Cerebellar nuclear complex (tissue), 1 donor: ENCODE measurements at places on chromosomes 13 and 19.

GRCh38 chr19:29645911-29646310, 19.4 kb upstream of the PLEKHF1 start:
- no peak for DNase-seq

DNA sequence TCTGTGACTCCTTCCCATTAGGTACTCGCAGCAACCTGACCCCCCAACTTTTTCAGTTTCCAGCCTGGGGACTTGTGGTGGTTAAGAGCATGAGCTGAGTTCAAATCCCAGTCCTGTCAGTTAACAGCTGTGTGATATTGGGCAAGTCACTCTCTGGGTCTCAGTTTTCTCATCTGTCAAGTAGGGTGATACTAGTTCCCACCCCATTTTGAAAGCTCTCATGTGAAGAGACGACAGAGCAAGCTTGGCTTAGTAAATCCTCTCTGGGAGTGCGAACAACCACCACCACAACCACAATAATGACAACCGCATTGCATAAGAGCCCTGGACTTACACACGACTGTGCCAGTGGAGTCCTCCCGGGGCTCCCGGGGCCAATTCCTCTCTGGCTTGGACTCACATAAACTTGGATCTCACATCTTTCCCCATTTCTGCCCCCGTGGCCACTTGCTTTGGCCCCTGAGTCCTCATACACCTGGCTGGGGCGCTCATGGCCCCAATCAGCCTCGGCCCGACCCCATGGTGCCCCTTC, 454 bp downstream of the BLVRB start:
- no peak for DNase-seq

- DNase-seq, result no peak
These were observed 84.0 kb downstream of the SUCLA2 start for GRCh38 chr13:47917022-47917574.

DNA sequence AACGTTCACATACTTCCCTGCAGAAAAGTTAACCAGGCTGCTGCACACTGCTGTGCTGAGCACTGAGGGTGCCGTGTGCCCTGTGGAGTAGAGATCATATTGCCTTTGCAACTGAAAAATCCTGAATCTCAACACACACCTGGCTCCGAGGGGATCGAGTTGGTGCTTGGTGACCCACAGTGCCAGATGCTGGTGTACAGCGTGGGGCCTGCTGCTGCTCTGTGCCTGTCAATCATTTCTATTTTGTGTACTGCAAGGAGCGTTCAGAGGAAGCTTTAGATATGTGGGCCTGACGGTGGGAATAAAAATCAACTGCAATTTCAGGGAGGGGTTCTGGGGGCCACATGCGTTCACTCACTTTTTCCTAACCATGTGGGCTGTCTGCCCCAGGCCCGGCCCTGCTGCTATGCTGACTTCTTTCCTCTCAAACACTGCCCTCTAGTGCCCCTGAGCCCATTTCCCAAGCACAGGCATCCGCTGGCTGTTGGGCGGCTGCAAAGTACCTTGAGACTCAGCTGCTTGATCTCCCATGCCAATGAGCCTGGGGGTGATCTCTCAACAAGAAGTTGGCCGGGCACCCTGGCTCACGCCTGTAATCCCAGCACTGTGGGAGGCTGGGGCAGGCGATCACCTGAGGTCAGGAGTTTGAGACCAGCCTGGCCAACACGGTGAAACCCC, 9.7 kb upstream of the LENG8 start:
- DNase-seq, result no peak

DNA sequence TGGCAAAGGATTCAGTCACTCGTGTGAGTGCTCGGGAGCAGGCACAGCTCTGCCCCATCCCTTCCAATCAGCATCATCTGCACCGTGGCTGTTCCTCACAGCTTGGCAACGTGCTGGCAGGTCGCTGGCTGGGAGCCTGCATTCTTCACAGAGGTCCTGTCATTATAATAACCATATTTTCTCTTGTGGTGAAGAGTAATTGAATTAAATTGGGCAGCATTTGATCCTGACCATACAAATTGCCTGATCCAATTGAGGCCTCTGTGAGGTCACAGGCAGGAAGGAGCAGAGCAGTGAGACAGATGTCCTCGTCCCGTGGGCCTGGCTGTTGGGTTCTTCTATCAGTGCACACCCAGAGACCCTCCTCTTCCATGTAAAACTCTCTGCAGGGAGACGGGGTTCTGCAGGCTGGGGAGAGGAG, 407.8 kb downstream of the COG6 start:
- no peak for DNase-seq

DNA sequence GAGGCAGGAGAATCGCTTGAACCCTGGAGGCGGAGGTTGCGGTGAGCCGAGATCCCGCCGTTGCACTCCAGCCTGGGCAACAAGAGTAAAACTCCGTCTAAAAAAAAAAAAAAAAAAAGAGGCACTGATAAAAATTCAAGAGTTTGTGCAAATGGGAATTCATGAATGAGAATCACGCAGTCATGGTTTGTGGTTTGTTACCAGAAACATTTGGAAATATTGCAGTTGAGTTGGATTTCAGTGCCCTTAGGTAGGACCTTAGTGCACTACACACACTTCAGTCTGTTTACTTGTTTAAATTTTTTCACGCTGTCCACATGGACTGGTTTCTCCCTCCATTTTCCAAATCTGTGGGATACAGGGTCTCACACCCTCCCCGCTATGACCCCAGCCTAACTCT, 28.4 kb downstream of the ZNF844 start:
- DNase-seq, result no peak

DNA sequence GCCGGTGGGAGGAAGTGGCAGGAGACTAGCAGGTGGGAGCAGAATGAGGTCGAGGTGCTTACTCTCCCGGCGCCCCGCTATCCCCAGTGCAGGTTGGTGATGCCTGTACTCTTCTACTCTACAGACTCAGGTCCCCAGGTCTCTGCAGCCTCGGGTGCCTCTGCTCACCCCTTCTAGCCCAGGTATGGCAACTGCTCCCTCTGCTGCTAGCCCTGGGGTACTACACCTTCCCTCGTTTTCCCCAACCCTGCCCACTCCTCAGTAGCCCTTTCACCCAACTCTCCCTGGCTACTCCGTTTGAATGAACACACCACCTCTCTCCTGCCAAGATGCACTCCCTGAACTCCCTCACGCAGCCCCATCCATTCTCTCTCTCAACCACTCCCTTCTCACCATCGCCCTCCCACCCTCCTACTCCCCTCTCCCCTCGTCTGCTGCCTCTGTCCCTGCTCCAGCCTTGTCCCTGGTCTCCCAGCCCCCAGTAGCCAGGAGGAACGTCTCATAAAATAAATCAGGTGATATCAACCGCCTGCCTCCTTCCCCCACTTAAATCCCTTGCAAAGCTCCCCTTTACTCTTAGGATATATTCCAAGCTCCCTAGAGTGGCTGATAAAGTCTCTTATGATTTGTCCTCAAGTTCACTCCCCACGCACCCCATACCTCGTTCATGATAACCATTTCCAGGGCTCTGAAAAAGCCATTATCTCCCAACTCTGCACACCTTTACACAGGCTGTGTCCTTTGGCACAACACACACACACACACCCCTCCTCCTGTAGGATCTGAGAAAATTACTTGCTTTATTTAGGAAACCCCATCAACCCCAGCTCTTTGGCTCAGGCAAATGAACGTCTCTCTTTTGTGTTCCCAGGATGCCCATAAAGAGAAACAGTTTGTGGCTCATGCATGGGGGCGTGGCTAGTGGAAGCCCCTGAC, 8.2 kb upstream of the MEIS3 start:
- no peak for DNase-seq

GRCh38 chr19:10846500-10847202, 1.6 kb upstream of the C19orf38 start:
- DNase-seq, result no peak

DNA sequence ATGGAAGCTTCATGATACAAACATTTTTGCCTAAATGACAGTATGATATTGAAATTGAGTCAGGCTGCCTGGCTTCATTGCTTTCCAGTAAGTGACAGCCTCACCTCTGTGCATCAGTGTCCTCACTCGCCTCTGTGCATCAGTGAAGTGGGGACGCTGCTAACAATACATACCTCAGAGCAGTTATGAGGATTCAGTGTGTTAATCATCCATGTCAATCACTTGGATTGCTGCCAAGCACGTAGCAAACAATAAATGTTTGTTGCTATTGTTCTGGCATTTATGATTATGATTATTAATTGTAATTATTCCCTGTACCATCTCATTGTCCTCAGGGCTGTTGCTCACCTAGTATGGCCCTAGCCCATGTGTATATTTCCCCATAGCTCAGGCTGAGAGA, 8.8 kb downstream of the PPP2R1A start:
- DNase-seq, result no peak

GRCh38 chr13:43797159-43797558, 10.4 kb upstream of the ENOX1 start:
- DNase-seq, result no peak

- no peak for DNase-seq
These were observed 178.6 kb downstream of the RBM26 start for GRCh38 chr13:79227418-79227817.

DNA sequence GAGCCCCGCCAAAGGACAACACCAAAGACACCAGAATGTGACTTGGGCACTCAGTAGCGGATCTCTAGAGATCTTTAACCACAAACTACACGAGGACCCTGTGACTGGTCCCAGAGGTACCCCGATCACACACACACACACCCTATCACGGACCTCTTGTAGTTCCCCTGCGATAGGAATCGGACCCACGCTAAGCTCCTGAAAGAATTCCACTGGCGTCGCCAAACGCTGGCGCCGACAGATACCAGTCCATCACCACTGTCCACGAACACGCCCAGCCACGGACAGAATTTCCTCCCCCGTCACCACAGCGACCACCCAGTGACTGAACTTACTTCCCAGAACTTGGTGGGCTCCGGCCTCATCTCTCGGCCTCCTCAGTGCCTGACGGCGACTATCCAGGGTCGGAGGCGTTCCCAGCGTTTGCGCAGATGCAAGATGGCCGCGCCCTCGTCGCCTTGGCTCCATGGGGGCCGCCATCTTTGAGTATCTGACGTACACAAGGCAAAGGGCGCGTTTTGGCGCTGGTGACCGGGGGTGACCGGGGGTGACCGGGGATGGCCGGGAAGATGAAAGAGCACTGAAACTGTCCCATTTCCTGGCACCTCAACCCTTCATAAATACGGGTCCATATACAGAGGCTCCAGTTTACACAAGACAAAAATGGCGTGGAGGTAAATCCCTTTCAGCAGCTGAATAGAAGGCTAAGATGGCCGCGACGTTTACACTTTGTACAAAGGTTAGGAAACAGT, at the start of gene ZNF615:
TSS of gene ZNF615 (minus strand) at position 406 of the 752 bp plus-strand sequence. CDS start 4,500 bp downstream, outside the sequence.
- DNase-seq, result peak; percentile 32

DNA sequence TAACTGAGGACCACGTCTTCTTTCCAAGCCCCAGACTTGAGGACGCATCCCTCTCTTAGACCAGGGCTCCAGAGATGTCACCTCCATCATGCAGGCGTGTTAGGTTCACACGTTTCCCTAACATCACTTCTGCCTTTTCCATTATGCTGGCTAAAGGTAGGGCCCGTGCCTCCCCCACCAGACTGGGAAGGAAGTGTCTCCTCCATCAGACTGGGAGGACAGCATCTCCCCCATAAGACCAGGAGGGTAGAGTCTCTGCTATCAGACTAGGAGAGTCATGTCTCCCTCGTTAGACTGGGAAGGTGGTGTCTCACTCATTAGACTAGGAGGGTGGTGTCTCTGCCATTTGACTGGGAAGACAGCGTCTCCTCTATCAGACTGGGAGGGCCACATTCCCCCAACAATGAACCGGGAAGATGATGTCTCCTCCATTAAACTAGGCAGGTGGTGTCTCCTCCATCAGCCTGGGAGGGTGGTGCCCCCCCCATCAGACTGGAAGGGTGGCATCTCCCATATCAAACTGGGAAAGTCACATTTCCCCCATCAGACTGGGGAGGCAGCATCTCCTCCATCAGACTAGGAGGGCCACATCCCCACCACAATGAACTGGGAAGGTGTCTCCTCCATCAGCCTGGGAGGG, 18.1 kb upstream of the SPC24 start:
- no peak for DNase-seq

- no peak for DNase-seq
These were observed 3.1 kb downstream of the RPS28 start for GRCh38 chr19:8324186-8325050.

DNA sequence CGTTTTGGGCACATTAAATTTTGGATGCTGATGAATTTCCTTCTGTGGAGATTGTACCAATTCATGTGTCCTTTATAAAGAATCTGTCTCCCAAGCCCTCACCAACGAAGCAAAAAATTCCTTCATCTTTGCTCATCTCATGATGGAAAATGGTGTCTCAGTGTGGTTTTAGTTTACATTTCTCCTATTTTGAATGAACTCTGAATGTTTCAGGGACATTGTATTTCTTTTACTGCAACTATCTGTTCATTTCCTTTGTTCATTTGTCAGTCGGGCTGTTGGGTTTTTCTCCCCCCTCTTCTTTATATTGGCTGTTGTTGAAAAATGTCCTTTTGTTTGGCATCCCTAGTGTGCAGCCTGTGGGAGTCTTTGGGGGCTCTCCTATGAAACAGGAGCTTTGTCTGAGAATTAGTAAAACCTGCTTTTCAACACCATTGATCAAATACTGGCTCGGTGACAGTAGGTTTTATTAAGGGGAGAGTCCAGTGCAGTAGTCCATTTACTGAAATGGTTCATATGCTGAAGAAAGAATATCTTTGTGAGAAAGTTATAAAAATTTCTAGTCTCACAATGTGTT, 91.3 kb upstream of the C1QTNF9B start:
- no peak for DNase-seq

DNA sequence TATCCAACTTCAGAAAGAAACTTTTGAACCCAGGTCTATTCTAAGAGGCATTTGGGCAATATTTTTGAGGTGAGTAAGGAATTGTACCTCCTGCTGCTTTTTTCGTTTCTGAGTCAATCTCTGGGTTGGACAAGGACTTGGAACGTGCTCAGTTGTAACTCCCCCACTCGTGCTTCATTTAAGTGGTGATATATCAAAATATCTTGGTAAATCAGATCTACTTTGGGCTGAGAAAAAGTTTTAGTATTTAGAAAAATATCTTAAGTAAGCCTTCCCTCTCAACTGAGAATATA, 728.9 kb downstream of the EFNB2 start:
- DNase-seq, result no peak

DNA sequence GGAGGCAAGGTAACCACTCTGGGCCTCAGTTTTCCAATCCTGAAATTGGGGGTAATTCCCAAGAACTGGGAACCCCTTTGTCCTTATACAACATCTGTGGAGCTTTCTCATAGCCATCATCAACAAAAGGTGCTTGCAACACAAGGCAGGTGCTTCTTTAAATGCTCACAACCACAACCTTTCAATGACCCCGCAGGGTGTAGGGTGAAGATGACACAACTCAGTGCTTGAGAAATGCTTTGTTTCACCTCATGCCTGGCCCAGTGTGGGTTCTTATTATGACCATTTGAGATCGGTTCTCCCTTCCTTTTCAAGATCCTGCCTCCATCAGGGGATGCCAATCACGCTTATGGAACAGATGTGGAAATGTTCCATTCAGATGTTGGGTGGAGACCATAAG, 8.4 kb downstream of the WIZ start:
- no peak for DNase-seq

DNA sequence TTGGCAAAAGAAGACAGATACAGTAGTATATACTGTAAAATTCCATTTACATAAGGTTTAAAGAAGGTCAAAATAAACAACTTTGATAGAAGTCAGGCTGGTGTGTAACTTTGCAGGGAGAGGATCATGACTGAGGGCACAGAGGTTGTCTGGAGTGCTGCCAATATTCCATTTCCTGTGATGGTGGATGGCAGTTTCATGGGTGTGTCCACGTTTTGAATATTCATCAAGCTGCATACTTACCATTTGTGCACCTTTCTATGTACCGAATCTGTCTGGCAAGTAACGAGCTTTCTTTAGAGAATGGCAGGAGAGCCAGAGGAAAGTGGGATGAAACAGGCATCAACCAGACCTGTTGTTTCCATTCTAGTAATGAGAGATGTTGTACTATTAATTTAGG, 420.5 kb upstream of the HTR2A start:
- no peak for DNase-seq

- no peak for DNase-seq
These were observed 2.1 kb downstream of the RNF126 start for GRCh38 chr19:660793-661426.
